ENCODE measurements at places on chromosomes 3 and 15. TPM values are rescaled to one million over a fixed set of nuclear protein-coding genes. Genes with fewer than 3 reads are reported as not detected.

Gene HACD2
- 31.9 TPM for total RNA-seq

- no peak for DNase-seq
Observed at GRCh38 chr3:144660186-144660585, 688.6 kb downstream of the DIPK2A start.

DNA sequence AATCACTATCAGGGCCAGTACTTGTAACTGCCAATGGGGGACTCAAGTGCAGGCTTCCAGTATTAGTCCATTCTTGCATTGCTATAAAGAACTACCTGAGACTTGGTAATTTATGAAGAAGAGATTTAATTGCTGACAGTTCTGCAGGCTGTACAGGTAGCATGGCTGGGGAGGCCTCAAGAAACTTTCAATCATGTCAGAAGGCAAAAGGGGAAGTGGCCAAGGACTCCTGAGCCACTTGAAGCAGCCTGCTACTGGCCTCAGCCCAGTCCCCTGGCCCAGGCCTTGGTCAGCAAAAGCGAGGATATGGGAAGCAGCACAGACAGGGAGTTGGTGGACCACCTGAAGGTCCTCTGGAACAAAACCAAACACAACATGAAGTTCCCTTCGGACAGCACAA, 29.2 kb upstream of the OR5K1 start:
- no peak for DNase-seq

DNA sequence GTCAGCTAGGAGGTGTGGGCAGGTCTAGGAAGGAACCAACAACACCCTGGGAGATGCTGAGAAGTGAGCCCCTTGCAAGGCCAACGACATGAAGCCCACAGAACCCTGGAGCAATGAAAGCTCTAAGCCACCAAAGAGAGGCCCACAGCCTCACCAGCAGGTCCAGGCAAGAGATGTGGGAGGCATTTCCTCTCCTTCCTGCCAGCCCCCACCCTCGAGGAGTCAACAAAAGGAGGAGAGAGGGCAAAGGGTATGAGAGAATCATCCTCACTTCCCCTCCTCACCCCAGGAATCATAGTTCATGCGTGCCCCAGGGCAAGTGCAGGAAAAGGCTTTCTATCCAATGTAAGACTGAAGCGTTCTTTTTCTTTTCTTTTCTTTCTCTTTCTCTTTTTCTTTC, 195.8 kb downstream of the SHQ1 start:
- DNase-seq, result no peak

Gene SERPINI2
- not detected for total RNA-seq

Gene GPR27
- total RNA-seq, result not detected

Gene GP5
- total RNA-seq, result 0.18 TPM

DNA sequence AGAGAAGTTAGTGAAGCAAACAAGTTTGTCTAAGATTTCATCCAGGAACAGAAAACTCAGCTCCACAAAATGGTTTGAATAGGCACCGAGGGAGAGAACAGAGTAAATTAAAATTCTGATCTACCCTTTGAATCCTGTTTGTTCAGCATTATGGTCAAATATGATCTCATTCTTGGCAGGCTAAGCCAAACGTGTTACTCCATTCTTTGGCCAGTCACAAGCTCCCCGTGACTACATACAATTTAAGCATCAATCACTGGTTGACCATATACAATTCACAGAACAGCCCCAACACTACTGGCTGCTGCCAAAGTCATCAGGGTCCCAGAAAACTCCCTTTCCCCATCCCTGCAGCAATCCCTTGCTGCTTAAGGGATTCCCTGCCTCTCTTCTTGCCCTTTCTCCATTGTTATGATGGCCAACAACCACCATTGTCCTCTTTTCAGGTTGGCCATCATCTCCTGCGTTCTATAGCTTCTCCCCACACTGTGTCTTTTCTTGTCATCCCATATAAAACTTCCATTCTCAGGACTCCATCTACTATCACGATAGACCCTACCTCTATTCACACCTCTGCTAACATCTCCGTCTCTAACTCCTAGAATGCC, 46.3 kb downstream of the GOLIM4 start:
- DNase-seq, result no peak

Gene FOXL2
- total RNA-seq, result not detected

DNA sequence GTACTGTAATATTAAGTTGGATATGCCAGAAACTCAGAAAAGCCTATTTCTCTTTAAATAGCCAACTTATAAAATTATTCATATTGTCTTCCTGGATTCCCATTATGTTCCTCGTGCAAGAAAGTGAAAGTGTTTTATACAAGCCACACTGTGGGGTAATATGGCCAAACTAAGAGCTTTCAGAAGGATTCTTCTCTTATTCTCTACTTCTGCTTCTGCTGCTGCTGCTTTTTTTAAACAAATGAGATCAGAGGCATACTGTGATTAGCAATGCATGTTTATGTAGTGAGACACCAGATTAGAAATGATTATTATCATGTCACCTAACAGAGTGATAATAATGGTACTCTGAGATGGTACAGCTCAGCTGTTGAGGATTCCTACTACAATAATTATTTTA, 1026.5 kb upstream of the CFAP20DC start:
- no peak for DNase-seq

Gene GPR171
- total RNA-seq, result 0.35 TPM

DNA sequence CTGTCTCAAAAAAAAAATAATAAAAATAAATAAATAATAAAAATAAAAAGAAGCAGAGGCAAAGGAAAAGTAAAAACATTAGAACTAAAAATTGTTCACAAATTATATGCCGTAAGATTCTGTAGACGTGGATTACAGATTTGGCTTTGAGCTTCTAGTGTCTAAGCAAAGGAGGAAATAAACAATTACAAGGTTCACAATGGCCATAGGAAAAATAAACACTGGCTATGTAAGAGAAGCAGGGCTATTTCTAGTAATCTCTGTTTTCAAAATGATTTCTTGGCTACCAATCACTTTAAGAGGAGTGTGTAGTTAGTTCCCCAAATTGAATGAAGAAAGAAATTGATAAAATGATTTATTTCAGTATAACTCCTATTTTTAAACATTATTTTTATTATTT, 54.5 kb downstream of the TMEM41A start:
- DNase-seq, result no peak

GRCh38 chr15:33448961-33449606, 138.3 kb downstream of the RYR3 start:
- no peak for DNase-seq

Gene SCG5
- total RNA-seq, result 0.27 TPM

Gene THSD4
- not detected for total RNA-seq

Data from activated B cell treated with CpG ODN at 0.5 μM for 24 hours (primary cell).